ENCODE measurements at places on chromosomes 7 and 10.

GRCh38 chr7:156791241-156791640 is 101.7 kb downstream of the LMBR1 start:
- DNase-seq, result no peak

DNA sequence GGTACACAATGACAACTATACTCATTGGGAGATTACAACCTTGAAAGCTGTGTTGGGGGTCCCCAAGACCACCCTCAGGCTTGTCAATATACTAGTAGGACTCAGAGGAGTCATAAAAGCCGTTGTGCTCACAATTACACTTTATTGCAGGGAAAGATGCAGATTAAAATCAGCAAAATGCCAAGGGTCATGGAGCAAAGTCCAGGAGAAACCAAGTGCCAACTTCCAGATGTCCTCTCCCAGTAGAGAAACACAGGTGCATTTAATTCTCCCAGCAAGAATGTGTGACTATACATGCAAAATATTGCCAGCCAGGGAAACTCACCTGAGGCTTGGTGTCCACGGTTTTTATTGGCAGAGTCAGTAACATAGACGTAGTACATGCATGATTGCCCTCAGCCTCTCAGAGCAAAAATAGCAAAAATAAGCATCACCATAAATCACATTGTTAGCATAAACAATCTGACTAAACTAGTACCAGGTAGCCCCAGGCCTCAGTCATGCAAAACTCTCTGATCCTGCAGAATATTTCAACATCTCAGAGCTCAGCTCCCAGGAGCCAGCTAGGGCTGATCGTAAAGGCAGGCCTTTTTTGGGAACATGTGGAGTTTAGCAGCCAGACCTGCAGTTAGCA is 50.7 kb downstream of the VIM start:
- no peak for DNase-seq

DNA sequence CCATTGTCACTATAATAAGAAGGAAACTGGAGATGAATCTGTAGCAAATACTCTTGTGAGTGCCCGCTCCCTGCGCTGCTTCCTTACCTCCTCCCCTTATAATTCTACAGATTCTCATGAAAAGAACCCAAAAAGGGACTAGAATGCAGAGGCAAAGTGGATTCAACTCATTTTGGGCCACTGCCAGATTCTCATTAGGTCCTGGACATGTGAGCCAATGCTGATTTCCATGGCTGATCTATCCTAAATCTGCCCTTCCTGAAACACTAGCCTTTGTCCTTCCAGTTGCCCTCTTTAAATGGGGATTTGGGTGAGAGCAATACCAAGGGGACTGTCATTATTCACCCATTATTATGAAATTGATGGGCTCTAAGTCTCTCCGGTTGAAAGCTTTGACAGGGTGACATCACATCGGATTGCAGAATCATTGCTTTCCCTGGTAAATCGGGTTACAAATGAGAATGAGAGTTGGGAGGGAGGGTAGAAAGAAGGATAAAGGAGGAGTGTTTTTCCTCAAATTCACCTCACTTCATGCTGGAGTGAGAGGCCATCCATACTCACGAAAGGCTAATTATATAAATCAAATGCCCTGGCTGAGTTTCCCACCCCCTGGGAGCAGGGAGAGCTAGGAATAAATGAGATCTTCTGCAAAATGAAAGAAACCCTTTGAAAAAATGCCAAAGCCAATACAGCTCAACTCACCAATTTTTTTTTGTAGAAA is 37.5 kb downstream of the PTN start:
- DNase-seq, result peak; percentile 52

DNA sequence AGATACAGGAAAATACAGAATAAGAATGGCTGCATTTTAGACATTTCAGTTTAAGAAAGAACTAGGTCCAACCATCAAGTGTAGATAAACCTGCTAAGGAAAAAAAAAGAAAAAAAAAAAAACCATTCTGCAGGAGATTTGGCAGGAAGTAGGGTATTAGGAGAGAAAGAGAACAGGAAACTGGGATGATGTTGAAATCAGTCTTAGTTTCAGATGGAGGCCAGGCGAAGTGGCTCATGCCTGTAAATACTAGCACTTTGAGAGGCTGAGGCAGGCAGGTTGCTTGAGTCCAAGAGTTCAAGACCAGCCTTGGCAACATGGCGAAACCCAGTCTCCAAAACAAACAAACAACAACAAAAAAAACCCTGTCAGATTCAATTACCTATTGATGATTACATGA is 120.2 kb downstream of the RAB11FIP2 start:
- peak; percentile 18 for DNase-seq

GRCh38 chr10:117544711-117545140 is 2.2 kb downstream of the EMX2 start:
- peak; percentile 38 for DNase-seq

GRCh38 chr7:154620141-154620755 is 382.7 kb downstream of the PAXIP1 start:
- no peak for DNase-seq

GRCh38 chr10:8404721-8405120 is 350.2 kb downstream of the GATA3 start:
- DNase-seq, result no peak

DNA sequence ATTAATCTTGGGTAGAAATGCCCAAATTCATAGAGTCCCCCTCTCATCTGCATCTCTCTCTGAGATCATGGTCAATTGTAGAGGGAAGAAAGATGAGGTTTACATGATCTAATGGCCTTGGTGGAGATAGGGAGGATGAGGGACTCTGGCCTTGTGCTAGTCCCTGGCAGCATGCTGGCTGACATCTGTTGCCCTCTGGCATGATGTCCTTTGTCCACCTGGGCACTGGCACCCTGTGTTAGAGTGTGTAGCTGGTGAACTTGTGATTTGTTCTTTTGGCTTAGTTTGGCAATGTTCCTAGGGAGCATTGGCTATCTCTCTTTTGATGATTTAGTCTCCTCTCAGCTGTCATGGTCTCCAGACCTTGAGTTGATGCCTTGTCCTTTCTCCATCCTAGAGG is 103.2 kb downstream of the DYNC1I1 start:
- no peak for DNase-seq

- no peak for DNase-seq
These were observed 48.9 kb upstream of the KDM7A start for GRCh38 chr7:140225562-140226249.

DNA sequence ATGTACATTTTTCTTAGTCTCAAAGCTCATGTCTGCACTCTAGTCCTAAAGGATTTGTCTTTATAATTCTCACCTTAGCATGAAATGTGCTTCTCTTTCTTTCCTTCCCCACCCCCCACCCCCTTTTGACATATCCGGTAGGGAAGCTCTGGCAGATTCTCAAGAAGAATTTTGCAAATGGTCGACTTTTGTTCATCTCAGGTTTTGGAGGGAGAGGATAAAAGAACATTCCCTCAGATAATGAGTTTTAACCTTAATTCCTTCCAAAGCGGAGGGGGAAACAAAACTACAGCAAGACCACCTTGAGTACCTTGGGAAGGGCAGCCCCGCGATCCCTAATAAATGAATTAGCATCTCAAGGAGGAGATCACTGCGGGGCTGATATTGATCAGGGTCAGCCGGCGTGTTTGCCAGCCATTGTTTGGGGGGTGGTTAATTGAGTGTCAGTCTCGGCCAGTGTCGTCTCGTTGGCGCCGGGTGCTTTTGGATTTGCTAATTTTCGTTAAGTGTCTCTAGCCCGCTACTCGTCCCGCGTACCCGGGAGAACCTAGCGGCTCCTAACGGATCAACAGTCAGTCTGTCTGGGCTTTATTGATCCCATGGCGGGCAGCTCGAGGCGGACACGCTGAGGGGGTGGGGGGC is 874 bp upstream of the BAMBI start:
- no peak for DNase-seq

- DNase-seq, result no peak
These were observed 133.2 kb downstream of the PKD1L1 start for GRCh38 chr7:47814905-47815613.

DNA sequence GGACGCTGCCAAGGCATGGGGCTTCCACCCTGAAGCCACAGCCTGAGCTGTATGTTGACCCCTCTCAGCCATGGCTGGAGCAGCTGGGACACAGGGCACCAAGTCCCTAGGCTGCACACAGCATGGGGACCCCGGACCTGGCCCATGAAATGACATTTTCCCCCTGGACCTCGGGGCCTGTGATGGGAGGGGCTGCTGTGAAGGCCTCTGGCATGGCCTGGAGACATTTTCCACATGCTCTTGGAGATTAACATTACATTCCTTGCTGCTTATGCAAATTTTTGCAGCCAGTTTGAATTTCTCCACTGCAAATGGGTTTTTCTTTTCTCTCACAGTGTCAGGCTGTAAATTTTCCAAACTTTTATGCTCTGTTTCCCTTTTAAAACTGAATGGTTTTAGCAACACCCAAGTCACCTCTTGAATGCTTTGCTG is 463.6 kb downstream of the ZWINT start:
- no peak for DNase-seq

GRCh38 chr7:22549667-22550513 is 49.9 kb upstream of the STEAP1B start:
- no peak for DNase-seq

DNA sequence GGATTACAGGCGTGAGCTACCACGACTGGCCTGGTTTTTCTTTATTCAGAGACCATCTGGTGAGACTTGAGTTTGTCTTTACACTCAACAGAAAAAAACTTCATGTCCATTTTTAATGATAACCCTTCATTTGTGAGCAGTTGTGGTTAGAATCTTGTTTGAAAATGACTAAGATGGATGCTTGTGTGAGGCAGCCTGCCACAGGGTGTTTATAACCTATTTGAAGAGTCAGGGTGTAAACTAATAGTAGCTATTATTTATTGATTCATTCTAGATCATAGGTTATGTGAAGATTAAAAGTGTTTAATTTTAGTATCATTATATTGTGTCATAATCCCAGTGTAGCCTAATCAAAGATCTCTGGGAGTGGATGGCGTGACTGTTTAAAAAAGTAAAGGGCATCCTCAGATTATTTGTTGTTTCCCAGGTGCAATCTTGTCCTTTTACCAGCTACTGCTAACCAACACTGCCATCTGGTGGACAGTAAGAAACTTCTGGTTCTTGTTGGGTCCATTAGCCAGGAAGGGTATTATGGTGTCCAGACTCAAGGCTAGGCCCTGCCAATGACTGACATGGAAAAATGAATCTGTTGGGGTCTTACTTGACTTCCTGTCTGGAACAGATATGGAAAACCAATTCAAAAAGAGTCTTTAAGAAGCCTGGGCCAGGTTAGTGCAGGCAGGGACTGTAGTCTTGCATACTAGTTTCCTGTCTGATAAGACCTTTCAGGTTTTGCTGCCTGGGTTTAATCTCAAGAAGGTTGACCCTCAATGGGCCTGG is 24.9 kb downstream of the NRBF2 start:
- DNase-seq, result peak; percentile 89

GRCh38 chr7:150799741-150800580 is at the start of gene TMEM176B:
TSS of gene TMEM176B (minus strand) at chr7:150800364. CDS start at chr7:150796569, 3,795 bp downstream.
- DNase-seq, result no peak

GRCh38 chr7:27605689-27606269 is 56.9 kb downstream of the HIBADH start:
- peak; percentile 31 for DNase-seq

DNA sequence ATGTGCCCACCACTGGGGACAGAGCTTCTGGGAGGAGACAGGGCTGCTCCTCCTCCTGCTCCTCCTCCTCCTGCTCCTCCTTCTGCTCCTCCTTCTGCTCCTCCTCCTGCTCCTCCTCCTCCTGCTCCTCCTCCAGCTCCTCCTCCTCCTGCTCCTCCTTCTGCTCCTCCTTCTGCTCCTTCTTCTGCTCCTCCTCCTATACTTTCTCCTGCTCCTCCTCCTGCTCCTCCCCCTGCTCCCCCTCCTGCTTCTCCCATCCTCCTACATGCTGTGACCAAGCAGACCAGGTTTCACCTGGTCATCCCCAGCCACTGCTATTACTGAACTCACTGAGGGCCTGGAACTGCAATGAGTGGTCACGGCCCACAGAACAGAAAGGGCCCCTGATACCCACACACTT is 154.0 kb upstream of the PPP2R2D start:
- no peak for DNase-seq

GRCh38 chr7:146956853-146957252 is 840.3 kb downstream of the CNTNAP2 start:
- peak; percentile 12 for DNase-seq

DNA sequence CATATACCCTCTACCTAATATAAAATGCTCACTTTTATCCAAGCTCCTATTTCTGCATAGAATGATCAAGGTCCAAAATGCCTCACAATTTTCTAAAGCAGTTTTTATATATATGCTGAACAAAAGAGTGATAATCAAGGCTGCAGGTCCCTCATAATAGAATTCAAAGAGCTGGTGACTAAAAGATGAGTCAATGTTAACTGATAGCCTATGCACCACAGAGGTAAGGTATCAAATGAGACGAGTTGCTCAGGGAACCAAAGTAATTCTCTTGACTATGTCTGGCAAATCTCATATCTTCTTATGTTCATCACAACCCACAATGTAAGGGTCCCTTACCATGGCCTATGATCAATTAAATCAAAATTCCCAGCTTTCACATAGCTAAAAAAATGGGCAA is 15.2 kb downstream of the PDZD8 start:
- DNase-seq, result no peak

- DNase-seq, result peak; percentile 50
These were observed 435 bp upstream of the PWWP2B start for GRCh38 chr10:132396494-132397035.

Measured in fibroblast of skin of abdomen (primary cell).